OCI-M1 (cell line): ENCODE measurements at places on chromosomes 3 and 15.
A peak's percentile ranks its signal among the peaks of the same experiment; 100 is the strongest.

- no peak for DNase-seq
Measured at GRCh38 chr3:5692446-5692845, 504.9 kb downstream of the EDEM1 start.

- no peak for DNase-seq
Measured at GRCh38 chr3:164018500-164018899, 1059.8 kb downstream of the SI start.

DNA sequence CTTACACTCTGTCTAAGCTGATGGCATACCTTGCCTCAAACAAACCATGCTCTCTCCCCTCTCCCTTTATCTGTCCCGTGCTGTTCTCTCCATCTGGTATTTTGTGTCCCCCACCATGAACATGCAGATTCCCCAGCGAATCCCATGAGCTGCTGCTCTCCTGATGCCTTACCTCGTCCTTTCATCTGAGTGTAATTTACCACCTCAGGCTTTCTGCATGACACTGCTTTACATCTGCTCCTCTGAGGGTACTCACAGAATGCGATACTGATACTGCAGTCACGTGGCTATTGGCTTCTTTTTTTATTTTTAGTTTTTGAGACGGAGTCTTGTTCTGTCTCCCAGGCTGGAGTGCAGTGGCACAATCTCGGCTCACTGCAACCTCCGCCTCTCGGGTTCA is 341.7 kb downstream of the PTPRG start:
- DNase-seq: no peak

GRCh38 chr3:12042638-12043037 is 38.5 kb downstream of the SYN2 start:
- no peak for DNase-seq

- no peak for DNase-seq
Measured at GRCh38 chr15:98422130-98422478, 226.2 kb upstream of the IGF1R start.

GRCh38 chr15:54273928-54274327 is 295.7 kb downstream of the UNC13C start:
- DNase-seq: peak; percentile 50

DNA sequence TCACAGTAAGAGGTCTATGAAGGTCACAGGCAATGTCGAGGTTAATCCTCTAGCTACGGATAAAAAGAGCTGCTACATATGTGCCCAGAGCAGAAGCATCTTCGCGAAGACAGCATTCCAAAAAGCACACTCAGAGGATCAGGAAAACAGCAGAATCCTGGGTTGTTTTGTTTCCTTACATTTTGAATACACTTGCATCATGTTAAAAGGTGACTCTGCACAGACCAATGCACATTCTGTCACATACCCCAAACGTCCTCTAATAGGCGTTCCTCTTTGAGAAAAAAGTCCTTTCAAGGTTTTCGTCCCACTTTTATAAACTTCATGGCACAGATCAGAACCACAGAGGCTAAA is 52.7 kb downstream of the VGLL4 start:
- no peak for DNase-seq

GRCh38 chr3:43970920-43971319 is 270.8 kb upstream of the TOPAZ1 start:
- no peak for DNase-seq

DNA sequence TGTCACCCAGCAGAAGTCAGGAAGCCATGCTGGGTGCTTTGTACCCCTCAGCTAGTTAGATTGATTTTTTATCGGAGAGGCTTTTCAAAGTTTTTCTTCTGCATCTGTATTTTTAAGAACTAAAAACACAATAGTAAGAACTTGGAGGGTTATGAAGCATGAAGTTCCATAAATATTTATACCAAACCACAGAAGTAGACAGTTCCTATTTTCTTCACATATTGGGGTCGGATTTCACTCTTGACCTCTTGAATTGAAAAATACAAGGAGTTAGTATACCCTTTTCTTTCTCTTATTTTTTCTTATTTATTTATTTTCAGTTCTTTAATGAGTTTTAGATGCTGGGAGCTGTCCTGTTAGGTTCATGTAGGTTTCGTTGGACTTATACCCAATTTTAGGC is 35.1 kb downstream of the SLC25A26 start:
- DNase-seq: no peak

- DNase-seq: no peak
Measured at GRCh38 chr3:16239780-16240179, 25.0 kb downstream of the DPH3 start.

DNA sequence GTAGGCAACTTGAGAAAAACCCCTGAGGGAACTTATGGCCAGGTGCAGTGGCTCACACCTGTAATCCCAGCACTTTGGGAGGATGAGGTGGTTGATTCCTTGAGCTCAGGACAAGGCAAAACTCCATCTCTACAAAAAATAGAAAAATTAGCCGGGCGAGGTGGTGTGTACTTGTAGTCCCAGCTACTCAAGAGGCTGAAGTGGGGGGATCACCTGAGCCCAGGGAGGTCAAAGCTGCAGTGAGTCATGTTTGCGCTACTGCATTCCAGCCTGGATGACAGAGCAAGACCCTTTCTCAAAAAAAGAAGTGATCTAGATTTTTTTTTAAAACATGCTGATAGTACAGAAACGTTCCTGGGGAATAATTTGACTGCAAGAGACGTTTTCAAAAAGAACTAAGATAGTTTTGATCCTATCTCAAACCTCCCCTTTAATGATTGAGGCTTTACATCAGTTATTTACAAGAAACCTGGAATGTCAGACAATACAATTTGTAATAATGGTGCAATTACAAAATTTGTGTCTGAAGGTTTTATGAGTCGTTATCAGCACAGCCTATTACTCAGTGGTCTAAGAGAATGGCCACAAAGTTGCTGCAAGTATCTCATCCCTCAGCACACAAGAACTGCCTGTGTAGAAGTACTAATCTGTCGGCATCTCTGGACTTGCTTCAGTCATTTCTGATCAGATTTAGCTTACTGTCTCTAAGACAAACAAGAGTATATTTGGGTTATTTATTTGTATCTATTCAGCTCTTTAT is 32.2 kb upstream of the KLHL25 start:
- no peak for DNase-seq

- DNase-seq: no peak
Measured at GRCh38 chr15:90264671-90265070, 801 bp upstream of the NGRN start.

DNA sequence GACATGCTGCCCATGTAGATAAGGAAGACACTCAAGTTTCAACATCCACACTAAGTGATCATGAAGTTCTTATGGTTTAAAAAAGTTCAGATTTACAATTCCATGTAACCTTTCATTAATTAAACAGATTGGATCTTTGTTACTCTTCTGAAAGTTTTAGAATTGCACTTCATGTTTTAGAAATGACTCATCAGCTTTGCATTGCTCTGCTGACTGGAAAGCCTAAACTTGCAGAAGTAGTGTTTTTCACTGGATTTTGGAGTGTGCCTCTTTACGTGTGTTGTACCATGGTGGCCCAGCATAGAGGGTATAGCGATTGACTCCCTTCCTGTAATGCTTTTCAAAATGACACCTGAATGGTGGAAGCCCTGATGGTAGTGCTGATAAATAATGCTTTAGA is 157.9 kb downstream of the BBX start:
- DNase-seq: peak; percentile 10

- DNase-seq: peak; percentile 43
Measured at GRCh38 chr3:189820365-189820720, 189.2 kb downstream of the TP63 start.

- no peak for DNase-seq
Measured at GRCh38 chr15:38650384-38650783, 85.8 kb upstream of the RASGRP1 start.

GRCh38 chr3:115960799-115961198 is 337.5 kb downstream of the GAP43 start:
- DNase-seq: peak; percentile 39

- DNase-seq: peak; percentile 73
Measured at GRCh38 chr15:95025924-95026728, 794.8 kb downstream of the MCTP2 start.

DNA sequence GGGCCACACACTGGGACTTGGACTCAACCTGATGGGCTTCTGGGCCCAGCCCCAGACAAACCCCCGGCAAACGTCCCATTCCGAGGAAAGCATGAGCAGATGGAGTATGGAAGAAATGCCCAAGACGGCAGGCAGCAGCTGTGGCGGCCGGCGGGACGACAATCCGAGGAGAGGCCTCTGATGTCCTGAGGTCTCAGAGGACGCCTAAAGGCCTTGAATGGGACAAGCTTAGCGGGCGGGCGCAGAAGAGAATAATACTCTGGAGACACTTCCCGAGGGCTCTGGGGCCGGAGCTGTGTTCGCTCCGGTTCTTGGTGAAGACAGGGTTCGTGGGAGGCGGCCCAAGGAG is 482 bp upstream of the OGG1 start:
- no peak for DNase-seq

GRCh38 chr3:128491691-128491940 is 1.4 kb downstream of the GATA2 start:
- DNase-seq: peak; percentile 64

GRCh38 chr3:9881441-9881840 is 1.4 kb upstream of the CIDEC start:
- no peak for DNase-seq

DNA sequence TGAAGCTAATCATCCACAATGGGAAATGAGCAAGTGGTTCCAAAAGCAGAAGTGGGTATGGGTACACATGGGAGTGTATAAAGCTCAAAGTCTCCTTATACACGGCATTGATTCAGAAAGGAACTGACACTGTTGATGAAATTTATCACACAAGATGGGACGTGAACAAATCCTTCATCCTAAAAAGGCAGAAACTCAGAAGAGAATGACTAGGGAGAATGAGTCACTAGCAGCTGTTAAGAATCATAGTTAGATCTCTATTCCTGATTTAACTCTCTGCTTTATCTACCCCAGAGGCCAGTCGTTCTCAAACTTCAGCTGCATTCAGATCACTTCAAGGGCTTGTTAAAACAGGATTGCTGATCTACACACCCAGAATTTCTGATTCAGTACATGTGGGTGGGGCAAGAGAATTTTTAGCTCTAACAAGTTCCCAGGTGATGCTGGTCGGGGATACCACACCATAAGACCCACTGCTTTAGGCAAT is 97.7 kb upstream of the PHLDB2 start:
- peak; percentile 34 for DNase-seq

DNA sequence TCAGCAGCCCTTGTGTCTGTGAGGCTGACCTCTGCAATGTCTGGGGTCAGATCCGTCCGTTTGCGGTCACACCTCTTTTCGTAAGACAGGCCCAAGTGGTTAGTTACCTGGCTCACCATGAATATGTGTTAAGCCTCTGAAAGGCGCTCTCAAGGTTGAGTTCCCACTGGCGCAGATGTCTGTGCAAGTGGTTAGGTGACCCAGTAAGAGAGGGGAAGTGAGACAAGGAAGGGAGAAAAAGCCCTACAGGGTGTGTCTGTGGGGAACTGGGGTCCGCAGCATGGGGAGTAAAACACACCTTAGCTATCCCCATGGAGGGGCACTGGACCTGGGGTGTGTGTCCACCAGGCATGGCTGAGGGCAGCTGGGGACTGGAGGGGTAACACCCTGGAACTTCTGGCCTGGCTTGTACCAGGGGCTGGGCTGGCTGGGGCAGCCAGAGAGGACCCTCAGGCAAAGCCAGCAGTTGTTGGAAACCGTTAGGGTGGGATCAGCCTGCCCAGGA is 391.6 kb upstream of the PROK2 start:
- no peak for DNase-seq

- no peak for DNase-seq
Measured at GRCh38 chr15:93899817-93900216, 331.5 kb upstream of the MCTP2 start.

DNA sequence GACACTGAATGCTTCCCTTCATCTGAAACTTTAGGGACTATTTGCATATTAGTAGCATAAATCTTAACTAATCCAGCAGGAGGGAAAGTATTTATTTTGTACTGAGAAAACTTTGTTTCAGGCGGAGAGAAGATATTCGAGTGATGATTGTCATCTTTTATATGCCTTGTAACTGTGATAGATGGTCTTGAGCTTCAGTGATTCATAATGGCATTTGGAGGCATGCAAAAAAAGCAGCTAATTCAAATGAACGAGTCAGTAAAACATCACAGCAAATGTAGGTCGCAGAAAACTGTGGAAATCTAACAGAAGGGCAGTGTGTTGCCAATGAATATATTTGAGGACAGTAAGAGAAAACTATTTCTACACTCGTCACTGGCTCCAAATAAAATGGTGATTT is 643.7 kb upstream of the NAALADL2 start:
- no peak for DNase-seq

- DNase-seq: no peak
Measured at GRCh38 chr3:114327665-114328064, 33.8 kb downstream of the TIGIT start.

DNA sequence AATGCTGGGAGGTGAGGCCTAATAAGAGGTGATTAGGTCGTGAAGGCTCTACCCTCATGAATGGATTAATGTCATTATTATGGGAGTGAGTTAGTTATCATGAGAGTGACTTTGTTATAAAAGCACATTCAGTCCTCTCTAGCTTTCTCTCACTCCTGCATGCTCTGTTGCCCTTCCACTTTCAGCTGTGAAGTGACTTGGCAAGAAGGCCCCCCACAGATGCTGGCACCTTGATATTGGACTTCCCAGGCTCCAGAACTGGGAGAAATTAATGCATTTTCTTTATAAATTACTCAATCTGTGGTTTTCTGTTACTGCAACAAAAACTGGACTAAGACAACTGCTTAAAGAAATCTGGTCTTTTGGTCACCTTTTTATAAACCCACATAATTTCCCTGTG is 144.3 kb downstream of the FBN1 start:
- DNase-seq: no peak

DNA sequence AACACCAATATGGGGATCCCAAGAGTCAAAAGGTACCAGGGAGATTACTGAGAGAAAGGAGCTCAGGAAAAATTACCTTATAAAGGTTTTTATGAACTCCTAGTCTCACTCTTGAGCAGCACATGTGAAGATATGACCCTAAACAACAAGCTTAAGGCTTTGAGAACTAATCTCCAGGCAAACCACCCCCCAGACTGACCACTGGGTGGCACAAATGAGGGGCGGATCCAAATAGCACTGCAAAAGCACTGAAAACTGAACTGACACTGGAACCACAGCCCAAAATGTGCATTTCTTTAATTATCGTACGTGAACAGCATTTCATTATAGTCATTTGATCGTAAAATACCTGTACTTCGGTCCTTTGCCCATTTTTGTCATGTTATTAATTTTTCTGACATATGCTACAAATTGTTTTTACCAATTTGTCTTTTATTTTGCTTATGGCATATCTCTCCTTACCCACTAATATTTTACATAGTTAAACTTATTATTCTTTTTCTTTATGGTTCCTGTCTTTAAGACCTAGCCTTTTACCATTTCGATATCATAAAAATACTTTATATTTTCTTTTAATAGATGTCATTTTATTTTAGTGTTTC is 31.5 kb upstream of the TFDP2 start:
- peak; percentile 61 for DNase-seq

GRCh38 chr3:127758013-127758412 is 64.3 kb downstream of the MGLL start:
- DNase-seq: no peak

DNA sequence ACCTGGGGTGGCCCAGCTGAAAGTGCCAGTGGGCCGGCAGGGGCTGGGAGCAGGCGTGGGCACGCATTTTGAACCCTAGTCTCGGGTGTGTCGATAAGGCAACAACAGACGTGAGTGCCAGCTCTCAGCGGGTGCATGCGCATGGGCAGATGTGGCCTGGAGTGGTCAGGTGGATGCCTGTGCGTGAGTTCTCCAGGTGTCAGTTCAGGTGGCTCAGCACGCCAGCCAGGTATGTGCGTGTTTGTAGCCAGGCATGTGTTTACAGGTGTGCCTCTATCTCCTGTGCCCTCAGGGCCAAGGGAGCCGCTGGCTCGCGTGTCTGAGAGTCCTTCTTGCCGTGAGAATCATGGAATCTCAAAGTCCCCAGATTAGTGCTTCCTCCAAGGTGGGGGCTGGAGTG is 14.8 kb downstream of the CYP1A2 start:
- no peak for DNase-seq

- DNase-seq: no peak
Measured at GRCh38 chr15:48373821-48374451, 42.7 kb downstream of the DUT start.
